Right ventricle myocardium superior (tissue), 1 donor: ENCODE measurements at places on chromosomes 13 and 19. TPM values are rescaled to one million over a fixed set of nuclear protein-coding genes. Genes with fewer than 3 reads are reported as not detected.

Gene RNF113B
- not detected for total RNA-seq

Gene SYCN
- not detected for total RNA-seq

Gene ZNF738
- 1.8 TPM for total RNA-seq

Gene THAP8
- 4.2 TPM for total RNA-seq

Gene C19orf67
- not detected for total RNA-seq

Gene ACP7
- total RNA-seq, result not detected

Gene KLF2
- 67.6 TPM for total RNA-seq

Gene KIR2DL3
- total RNA-seq, result not detected

Gene ARRDC5
- total RNA-seq, result not detected

Gene GSX1
- total RNA-seq, result not detected

Gene YJEFN3
- total RNA-seq, result 5.8 TPM

Gene CYP4F22
- total RNA-seq, result not detected

Gene OBI1
- 9.3 TPM for total RNA-seq

Gene FAM98C
- 10.5 TPM for total RNA-seq

Gene ZNF578
- total RNA-seq, result 2.6 TPM

Gene AP1M2
- not detected for total RNA-seq

Gene PLK5
- total RNA-seq, result not detected

Gene ZNF71
- total RNA-seq, result 6.6 TPM

Gene SLITRK6
- 0.83 TPM for total RNA-seq

Gene ZNF99
- 0.05 TPM for total RNA-seq

Gene ZNF320
- total RNA-seq, result 7.7 TPM

Gene FPR2
- total RNA-seq, result 0.59 TPM

Gene ADPRHL1
- 506 TPM for total RNA-seq

Gene ZNF296
- total RNA-seq, result 0.32 TPM

Gene GJB6
- total RNA-seq, result not detected

Gene PLA2G4C
- total RNA-seq, result 38.6 TPM

Gene CEACAM4
- total RNA-seq, result 0.46 TPM

Gene GPALPP1
- total RNA-seq, result 9.4 TPM

Gene TMEM150B
- 1.7 TPM for total RNA-seq

Gene ZNF534
- 0.43 TPM for total RNA-seq

Gene ATP4B
- total RNA-seq, result not detected

Gene HCN2
- total RNA-seq, result 4.1 TPM

Gene CYP2A7
- not detected for total RNA-seq

Gene C19orf38
- total RNA-seq, result 0.59 TPM

Gene CCDC8
- 28.1 TPM for total RNA-seq

Gene PROZ
- total RNA-seq, result not detected

Gene LMTK3
- total RNA-seq, result 0.70 TPM

Gene ICAM5
- total RNA-seq, result 0.11 TPM

Gene SMIM44
- not detected for total RNA-seq

Gene DDA1
- 27.4 TPM for total RNA-seq

Gene COL4A2
- 91.2 TPM for total RNA-seq

Gene CAPS
- 3.4 TPM for total RNA-seq

Gene ZNF813
- total RNA-seq, result 0.75 TPM
